ENCODE measurements at places on chromosomes 2 and 18.

GRCh38 chr2:236162031-236162845 is 5.9 kb downstream of the GBX2 start:
- DNase-seq, result no peak

GRCh38 chr18:58966005-58966677 is 101.5 kb downstream of the ZNF532 start:
- no peak for DNase-seq

GRCh38 chr2:57408587-57408986 is 638.0 kb upstream of the VRK2 start:
- no peak for DNase-seq

GRCh38 chr2:46504685-46505471 is 25.5 kb downstream of the TMEM247 start:
- no peak for DNase-seq

- DNase-seq, result no peak
These were observed 4.1 kb downstream of the ANTXR1 start for GRCh38 chr2:69017080-69017479.

DNA sequence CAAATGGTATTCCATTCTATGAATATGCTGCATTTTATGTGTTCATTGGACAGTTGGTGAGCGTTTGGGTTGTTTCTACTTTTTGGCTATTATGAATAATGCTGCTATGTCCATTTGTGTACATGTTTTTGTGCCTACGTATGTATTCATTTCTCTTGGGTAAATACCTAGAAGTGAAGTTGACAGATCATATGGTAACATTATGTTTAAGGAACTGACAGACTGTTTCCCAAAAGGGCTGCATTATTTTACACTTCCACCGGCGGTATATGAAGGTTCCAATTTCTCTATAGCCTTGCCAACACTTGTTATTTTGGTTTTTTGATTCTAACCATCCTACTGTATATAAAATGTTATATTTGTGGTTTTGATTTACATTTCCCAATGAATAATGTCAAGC is 703.9 kb upstream of the CDH2 start:
- no peak for DNase-seq

- no peak for DNase-seq
These were observed 18.3 kb upstream of the MAP4K4 start for GRCh38 chr2:101679037-101679726.

- DNase-seq, result no peak
These were observed 59.0 kb upstream of the LAPTM4A start for GRCh38 chr2:20110383-20110782.

- DNase-seq, result no peak
These were observed 13.9 kb downstream of the ANTXR1 start for GRCh38 chr2:69026691-69027459.

DNA sequence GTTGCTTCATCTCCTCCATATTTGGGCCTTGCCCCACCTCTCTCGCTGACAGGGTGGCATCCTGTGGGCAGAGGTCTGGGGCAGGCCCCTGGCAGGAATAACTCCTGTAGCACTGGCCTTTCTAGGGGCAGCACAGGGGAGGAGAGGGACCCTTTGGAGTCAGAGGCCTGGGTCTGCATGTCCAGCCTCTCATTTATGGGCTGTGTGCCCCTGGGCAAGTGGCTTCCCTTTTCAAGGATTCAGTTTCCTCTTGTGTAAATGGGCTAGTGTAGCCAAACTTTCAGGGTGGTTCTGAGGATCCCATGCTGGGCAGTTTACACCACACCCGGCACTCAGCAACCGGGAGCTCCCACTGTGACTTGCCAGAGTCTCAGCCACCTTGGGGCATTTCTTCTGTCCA is 23.4 kb downstream of the ADRA2B start:
- DNase-seq, result no peak

- no peak for DNase-seq
These were observed 546.8 kb downstream of the TNS1 start for GRCh38 chr2:217456016-217456415.

DNA sequence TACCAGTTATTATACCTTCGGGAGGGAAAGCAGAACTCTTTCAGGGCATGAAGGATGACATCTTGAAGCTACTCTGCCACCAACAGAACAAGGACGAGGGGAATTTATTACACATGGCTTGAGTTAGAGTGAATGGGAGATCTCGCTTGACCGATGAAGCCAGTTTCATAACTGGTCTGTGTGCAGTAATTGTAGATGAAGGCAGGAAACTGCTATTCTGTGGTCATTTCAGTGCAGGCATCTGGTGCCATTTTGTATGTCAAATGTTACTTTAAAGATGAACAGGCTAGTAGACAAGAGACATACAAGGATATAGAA is 20.5 kb downstream of the GREB1 start:
- no peak for DNase-seq

DNA sequence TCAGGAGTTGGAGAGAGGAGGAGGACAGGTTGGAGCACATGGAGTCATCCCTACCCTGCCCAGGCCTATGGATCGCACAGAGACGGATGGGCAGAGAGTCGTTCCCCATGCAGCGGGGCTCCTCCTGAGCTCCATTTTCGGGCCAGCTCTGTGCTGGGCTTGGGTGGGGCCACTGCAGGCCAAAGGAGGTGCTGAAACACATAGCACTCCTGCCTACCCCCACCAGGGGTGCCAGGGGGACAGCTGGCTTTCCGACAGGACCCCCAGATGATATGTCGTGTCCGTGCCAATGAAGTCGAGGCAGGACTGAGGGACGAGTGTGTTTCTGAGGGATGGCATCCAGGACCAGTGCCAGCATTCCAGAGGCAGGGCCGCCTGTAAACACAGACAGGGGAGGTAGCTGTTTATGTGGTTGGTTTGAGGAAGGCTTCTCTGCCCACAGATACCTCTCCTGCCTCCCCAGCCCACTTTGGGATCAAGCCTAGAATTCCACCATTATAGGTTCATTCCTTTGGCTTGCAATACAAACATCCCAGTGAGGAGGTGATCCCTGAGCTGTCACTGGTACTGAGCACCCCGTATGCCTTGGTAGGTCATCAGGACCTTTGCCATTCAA is 116.6 kb downstream of the GLI2 start:
- DNase-seq, result no peak

DNA sequence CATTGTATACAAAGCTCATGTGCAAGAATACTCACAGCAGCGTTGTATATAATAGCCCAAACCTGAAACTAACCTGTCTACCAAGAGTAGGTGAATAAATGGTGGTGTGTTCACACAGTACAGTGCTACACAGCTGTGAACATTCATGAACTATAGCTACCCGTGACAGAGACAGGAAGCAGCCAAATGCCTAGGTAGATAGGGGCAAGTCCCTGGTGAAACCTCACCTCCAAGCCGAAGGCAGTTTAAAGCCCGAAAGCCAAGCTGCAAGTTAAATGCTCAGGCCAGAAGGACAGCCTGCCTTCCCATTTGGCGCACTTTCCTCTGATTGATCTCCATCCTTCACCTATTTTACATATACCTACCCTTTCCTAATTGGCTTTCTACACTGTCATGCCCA is 36.5 kb upstream of the IMPA2 start:
- DNase-seq, result no peak

- DNase-seq, result no peak
These were observed 1024.1 kb upstream of the KLHL29 start for GRCh38 chr2:22360735-22361374.

DNA sequence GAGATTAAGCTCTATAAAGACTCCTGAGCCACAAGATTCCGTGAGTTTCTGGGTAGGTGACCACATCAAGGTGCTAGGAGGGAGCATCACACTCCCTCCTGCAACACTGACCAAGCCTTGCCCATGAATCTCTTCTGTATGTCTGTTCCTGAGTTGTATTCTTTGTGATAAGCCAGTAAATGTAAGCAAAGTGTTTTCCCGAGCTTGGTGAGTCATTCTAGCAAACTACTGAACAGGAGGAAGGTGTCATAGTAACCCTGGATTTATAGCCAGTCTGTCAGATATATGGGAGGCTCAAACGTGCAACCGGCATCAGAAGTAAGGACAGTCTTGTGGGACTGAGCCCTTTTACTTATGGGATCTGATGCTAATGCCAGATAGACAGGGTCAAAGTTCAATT is 346.1 kb upstream of the KYNU start:
- DNase-seq, result no peak

GRCh38 chr2:145156199-145156598 is 636.3 kb upstream of the ZEB2 start:
- DNase-seq, result no peak

GRCh38 chr18:35407871-35408481 is 30.8 kb upstream of the ZNF396 start:
- DNase-seq, result peak; percentile 58

GRCh38 chr2:103448495-103448894 is 686.7 kb downstream of the TMEM182 start:
- DNase-seq, result no peak

GRCh38 chr2:201872591-201872990 is 66.3 kb downstream of the CDK15 start:
- DNase-seq, result no peak

GRCh38 chr2:135792401-135793150 is 44.4 kb downstream of the LCT start:
- DNase-seq, result no peak

GRCh38 chr2:175742367-175742766 is 259.7 kb downstream of the LNPK start:
- no peak for DNase-seq

DNA sequence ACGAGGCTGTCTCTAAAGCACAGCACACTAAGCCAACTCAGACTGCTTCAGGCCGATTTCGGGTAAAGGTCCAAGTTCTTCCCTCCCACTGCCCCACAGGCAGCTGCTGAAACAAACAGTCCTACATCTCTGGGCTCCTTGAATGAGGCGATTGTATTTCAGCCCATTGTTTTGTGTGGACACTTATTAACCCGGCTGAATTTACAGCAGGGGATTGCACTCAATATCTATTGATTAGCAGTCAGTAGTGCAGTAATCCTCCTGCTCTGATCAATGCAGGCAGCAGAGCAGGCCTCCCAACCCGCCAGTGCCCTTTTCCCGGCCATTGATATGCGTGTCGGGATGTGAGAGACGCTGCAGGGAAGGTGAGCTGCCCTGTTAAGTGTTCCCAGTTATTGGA is 330.1 kb downstream of the CMPK2 start:
- no peak for DNase-seq

DNA sequence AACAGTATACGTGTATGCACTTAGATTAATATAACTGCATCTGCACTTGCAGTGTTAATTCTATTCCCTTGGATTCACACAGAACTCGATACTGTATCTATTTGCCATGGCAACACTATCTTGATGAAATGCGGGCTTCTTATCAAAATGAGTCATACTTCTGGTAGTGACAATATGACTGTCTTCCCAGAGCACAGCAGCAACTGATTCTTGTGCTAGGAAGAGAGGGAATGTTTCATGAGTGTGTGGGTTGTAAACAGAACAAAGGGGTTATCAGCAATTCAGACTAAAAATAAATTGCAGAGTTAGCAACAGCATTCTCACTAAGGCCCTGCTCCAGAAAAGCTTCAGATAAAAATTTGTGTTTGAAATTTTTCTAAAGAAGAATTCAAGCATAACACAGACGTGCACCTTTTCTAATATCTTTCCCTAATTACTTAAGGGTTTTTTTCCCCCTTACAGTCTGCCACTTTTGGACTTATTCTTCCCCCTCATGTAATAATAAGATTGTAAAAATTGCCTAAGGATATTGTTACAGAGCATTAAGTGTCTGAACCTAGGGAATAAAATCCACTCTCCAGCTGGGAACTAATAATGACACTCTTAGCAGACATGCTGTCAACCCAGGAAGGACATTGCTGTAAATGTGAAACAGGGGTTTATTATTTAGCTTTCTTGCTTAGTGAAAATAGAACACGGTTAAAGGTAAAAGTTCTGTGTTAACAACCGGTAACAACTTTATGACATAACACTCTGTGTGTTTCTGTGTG is 99.9 kb upstream of the SLC38A11 start:
- no peak for DNase-seq

DNA sequence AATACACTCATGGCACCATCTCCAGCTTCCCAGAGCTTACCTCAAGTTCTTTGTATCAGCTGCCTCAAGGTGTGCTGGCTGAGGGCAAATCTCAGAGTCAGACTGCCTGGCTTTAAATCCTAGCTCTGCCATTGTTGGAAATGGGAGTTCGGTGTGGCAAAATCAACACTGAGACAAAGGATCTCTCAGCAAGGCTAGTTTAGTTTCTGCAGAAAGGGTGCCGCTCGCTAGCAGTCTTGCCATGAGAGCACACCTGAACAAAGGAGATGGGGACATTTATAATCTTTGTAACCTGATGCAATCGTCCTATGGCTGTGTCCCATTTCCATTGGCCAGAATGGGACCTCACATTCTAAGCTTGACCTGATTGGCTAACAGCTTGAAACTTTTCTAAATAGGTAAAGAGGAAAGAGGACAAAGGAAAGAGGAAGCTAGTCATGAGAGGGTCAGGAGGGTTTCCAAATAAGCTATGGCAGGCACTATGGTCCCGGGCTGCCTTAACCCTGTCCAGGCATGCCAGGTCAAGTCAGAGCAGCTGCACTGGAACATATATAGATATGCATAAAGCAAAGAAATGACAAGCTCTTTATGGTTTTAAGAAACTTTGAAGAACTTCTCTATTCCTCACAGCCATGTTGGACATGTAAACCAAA is 4.3 kb upstream of the UBE2F start:
- no peak for DNase-seq

DNA sequence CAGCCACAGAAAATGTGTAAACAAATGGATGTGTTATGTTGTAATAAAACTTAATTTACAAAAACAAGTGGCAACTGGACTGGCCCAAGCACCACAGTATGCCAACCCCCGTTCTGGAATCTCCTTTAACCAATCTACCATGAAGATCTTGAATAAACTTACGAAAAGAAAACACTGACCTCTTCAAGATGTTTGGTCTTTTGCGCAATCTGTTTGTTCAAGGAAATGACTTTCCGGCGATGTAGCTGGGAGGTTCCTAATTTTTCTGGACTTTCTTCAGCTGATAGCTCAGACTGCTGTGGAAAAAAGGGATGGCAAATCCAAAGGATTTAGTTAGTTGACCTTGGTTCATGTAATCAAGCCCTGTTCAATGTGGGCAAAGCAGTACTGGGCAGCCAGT is 55.7 kb downstream of the CCDC93 start:
- no peak for DNase-seq

DNA sequence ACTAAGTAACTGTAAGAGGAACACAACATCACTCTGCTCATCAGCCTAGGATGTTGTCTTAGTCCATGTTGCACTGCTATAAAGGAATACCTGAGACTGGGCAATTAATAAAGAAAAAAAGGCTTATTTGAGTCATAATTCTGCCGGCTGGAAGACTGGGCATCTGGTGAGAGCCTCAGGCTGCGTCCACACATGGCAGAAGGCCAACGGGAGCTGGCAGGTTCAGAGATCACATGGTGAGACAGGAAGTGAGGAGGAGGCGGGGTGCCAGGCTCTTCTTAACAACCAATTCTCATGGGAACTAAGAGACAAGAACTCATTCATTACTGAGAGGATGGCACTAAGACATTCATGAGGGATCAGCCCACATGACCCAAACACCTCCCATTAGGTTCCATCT is 46.8 kb downstream of the EPG5 start:
- DNase-seq, result peak; percentile 74

- DNase-seq, result no peak
These were observed 316.6 kb upstream of the CHST9 start for GRCh38 chr18:27501671-27502070.

DNA sequence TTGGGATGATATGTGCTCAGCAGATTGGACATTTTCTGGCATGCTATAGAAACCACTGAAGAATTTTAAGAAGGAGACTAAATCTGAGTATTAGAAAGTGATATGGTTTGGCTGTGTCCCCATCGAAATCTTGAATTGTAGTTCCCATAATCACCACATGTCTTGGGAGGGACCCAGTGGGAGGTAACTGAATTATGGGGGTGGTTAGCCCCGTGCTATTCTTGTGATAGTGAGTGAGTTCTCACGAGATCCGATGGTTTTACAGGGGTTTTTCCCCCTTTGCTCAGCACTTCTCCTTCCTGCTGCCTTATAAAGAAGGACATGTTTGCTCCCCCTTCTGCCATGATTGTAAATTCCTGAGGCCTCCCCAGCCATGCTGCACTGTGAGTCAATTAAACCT is 535.9 kb upstream of the VRK2 start:
- no peak for DNase-seq

All from Peyer's patch (tissue), 4 donors.